ENCODE measurements at places on chromosomes 1 and 21.

DNA sequence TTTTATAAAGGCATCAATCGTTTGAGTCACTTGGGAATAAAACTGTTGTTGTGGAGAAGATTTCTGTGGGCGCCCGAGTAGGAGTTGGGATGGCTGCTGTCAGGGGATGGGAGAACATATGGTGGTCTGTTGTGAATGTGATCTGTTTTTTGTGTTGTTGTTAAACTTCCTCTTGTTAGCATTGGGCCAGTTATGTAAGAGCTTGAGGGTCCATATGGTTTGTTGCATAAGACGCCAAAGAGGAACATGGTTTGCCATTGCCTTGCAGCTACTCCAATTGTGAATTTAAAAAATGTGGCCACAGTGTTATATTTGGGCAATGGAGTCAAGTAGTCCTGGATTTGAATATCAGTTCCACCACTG lies 136.1 kb upstream of the JUN start:
- no peak for DNase-seq

DNA sequence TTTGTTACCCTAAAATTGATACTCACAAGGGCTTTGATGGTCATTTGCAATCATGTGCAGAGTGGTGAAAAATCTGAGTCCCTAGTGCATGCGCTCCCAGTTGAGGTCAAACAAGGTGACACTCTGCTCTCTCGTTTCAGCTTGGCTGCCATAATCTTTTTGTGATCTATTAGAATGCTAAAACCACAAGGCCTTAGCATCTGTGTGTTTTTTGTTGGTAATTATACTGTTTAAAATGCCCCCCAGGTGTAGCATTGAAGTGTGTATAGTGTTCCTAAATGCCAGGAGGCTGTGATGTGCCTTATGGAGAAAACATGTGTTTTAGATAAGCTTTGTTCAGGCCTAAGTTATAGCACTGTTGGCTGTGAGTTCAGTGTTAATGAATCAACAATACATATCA lies 89.3 kb downstream of the PLD5 start:
- DNase-seq = no peak

GRCh38 chr1:172472495-172472894 lies 28.6 kb upstream of the PIGC start:
- no peak for DNase-seq

GRCh38 chr1:190084552-190084951 lies 393.1 kb downstream of the BRINP3 start:
- no peak for DNase-seq

DNA sequence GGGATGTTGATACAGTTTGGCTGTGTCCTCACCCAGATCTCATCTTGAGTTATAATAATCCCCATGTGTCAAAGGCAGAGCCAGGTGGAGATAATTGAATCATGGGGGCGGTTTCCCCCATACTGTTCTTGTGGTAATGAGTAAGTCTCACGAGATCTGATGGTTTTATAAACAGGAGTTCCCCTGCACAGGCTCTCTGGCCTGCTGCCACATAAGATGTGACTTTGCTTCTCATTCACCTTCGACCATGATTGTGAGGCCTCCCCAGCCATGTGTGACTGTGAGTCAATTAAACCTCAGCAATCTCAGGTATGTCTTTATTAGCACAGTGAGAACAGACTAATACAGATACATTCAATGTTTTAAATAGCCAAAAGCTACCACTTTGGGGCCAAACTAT lies 41.1 kb downstream of the SLC35F3 start:
- DNase-seq = no peak

GRCh38 chr1:207017615-207018559 lies 14.7 kb downstream of the C1orf116 start:
- no peak for DNase-seq
